ENCODE measurements at places on chromosomes 6 and 20.
A peak's percentile ranks its signal among the peaks of the same experiment; 100 is the strongest.

DNA sequence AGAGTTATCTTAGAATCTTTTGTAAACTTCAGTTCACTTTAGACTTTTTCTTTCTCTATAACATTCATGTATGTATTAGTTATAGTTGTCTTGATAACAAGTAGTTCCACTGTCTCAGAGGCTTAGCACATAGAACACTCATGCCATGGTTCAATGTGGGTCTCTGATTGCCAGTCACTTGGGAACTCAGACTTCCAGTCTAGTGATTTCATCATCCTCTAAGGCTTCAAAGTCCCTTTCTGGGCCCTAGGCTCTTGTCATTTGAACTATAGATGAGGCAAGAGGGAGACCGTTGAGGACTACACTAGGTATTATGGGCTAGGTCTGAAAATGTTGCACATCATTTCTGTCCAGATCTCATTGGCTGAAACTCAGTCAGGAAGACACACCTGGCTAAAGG lies 8.4 kb upstream of the EEF1E1 start:
- no peak overlapping the region for H3K4me3 ChIP-seq
- no peak overlapping the region for H3K27ac ChIP-seq
- no peak for DNase-seq
- no peaks in the 10 kb centered on the region for H3K27me3 ChIP-seq
- H3K4me1 ChIP-seq = no peaks in the 10 kb centered on the region

GRCh38 chr6:14228571-14228970 lies 111.0 kb downstream of the CD83 start:
- DNase-seq = no peak
- no peak overlapping the region for H3K4me3 ChIP-seq
- H3K27me3 ChIP-seq = no peaks in the 10 kb centered on the region

DNA sequence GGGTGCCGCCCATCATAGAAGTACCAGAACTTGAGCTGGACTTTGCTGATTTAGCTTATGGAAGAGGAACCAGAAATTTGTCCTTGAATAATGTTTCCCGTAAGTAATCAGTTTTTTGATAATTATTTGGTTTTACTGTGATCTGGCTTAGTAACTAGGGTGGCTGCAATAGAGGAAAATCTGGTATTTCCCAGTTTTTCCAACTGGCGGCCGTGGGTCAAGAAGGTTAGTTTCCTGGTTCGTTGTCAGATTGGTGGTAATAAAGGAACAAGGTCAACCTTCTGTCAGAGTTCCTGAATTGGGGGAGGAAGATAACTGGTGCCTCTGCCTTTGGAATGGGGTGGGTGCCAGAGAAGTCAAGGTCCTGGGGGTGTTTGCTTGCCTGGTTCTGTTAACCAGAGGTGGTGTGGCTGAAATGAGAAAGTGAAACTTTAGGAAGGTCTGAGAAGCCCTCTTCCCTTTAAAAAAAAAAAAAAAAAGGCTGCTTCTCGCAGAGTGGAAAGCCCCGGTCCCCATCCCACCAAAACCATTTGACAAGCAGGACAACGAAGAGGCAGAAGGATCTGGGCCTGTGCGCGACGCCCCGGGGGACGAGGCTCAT lies at the start of gene CALHM6:
Gene CALHM6, plus strand, starts transcription at position 45 of the 601 bp plus-strand sequence. Its CDS starts 555 bp downstream, at position 600.
- H3K36me3 ChIP-seq = no peaks in the 10 kb centered on the region
- peak within 1 kb of the TSS; percentile 26 for H3K27ac ChIP-seq
- DNase-seq = no peak
- peak within 1 kb of the TSS; percentile 21 for H3K4me3 ChIP-seq
- H3K27me3 ChIP-seq = no peaks in the 10 kb centered on the region

DNA sequence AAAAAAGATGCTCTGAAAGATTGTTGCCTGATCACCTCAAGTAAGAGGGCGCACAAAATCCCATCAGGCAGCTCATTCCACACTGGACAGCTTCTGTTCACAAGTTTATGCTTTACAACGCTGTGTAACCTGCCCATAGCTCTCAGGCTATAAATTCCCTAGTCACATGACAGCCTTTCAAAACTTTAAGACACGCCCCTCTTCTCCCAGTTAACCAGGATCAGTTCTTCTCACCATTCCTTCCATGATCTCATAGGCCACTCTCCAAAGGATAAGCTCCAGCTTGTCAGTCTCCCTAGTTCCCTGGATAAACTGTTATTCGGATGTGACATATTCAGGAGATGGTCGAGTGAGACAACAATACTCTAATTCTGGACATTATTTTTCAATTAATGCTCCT lies 15.0 kb downstream of the ADNP start:
- DNase-seq = no peak
- peak overlapping the region; percentile 1 for H3K27ac ChIP-seq
- no peaks in the 10 kb centered on the region for H3K36me3 ChIP-seq
- peaks cover 81% of the 10 kb centered on the region for H3K4me1 ChIP-seq

DNA sequence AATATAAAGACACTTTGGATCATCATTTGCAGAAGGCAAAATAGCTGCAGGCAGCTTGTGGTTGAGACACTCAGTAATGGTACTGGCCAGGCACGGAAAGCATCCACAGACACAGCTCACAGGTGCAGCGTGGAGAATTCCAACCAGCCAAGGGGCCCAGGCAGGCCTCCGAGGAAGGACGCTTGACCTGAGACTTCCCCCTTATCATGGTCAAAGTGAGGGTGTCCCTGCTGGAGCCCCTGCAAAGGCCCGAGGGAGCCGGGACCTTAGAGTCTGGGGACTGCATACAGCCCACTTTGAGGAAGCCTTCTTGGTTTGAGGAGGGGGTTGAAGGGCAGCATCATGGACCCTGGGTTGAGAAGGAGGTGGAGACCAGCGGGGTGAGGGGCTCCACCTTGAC lies 15.1 kb upstream of the MYT1 start:
- H3K4me3 ChIP-seq = no peak overlapping the region
- no peak overlapping the region for H3K27ac ChIP-seq
- no peaks in the 10 kb centered on the region for H3K27me3 ChIP-seq

GRCh38 chr6:77447254-77447653 lies 16.0 kb downstream of the HTR1B start:
- H3K36me3 ChIP-seq = no peaks in the 10 kb centered on the region
- H3K27ac ChIP-seq = no peak overlapping the region
- H3K4me3 ChIP-seq = no peak overlapping the region

- H3K36me3 ChIP-seq = peaks cover 19% of the 10 kb centered on the region
- peaks cover 13% of the 10 kb centered on the region for H3K4me1 ChIP-seq
- H3K27ac ChIP-seq = no peak overlapping the region
Observed at GRCh38 chr20:37841971-37842370, 61.0 kb upstream of the VSTM2L start.

DNA sequence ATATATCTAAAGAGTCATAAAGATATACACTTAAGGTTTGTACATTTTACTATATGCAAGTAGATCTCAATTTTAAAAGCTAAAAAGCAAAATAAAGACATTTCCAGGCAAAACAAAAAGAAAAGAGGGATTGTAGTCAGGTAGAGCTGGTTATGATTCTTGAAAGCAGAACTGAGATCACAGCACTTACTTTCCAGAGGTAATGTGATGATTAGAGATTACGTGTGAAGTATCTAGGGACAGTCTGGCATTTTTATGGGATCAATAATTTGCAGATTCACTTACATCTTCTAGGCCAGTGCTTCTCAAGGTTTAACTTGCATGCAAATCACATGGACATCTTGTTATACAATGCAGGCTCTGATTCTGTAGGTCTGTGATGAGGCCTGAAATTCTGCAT lies 595.5 kb downstream of the KIF16B start:
- DNase-seq = no peak
- no peaks in the 10 kb centered on the region for H3K4me1 ChIP-seq
- H3K36me3 ChIP-seq = no peaks in the 10 kb centered on the region

DNA sequence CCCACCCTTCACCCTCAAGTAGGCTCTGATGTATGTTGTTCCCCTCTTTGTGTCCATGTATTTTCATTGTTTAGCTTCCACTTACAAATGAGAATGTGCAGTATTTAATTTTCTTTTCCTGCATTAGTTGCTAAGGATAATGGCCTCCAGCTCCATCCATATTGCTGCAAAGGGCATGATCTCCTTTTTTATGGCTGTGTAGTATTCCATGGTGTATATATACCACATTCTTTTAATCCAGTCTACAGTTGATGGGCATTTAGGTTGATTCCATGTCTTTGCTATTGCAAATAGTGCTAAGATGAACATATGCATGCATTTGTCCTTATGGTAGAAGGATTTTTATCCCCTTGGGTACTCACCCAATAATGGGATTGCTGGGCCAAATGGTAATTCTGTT lies 35.9 kb upstream of the COL9A1 start:
- H3K4me1 ChIP-seq = no peaks in the 10 kb centered on the region
- H3K36me3 ChIP-seq = no peaks in the 10 kb centered on the region
- H3K27me3 ChIP-seq = no peaks in the 10 kb centered on the region
- no peak for DNase-seq
- no peak overlapping the region for H3K27ac ChIP-seq
- H3K4me3 ChIP-seq = no peak overlapping the region

GRCh38 chr6:68256391-68256790 lies 378.7 kb upstream of the ADGRB3 start:
- no peak overlapping the region for H3K4me3 ChIP-seq
- no peak overlapping the region for H3K27ac ChIP-seq
- no peaks in the 10 kb centered on the region for H3K27me3 ChIP-seq
- no peaks in the 10 kb centered on the region for H3K36me3 ChIP-seq

DNA sequence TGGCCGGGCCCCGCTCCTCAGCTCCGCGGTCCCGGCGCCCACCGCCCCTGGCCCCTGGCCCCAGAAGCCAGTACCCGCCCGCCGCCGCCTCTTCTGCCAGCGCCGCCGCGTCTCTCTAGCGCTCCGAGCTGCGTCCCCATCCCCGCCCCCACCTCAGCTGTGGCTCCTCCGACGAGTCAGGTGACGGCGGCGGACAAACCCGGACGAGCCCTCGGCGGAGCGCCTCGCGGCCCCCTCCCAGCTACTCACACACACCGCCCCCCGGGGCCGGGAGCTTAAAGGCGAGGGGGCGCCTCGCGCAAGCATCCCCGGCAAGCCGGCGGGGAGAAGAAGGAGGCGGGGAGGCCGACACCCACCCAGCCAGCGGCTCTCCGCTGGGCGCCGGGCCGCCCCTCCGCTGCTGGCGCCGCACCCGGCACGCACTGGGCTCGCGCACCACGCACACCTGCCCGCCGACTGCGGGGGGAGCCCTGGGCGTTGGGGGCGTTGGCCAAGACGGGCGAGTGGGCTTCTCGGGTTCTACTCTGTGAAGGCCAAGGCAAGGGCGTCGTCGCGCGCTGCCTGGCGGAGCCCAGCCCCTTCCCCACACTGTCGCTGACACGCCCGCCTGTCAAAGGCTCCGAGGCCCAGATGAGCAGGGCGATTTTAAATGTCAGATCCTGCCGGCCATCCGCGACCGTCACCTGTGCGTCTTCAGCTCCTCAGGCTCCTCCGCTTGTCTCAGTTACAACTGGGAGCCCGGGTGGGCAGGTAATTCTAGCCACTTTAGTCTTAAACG lies at the start of gene SNAP91:
Gene SNAP91, minus strand, starts transcription at position 132 of the 778 bp plus-strand sequence. CDS start 1,174 bp downstream, outside the sequence.
- H3K4me1 ChIP-seq = no peaks in the 10 kb centered on the region
- DNase-seq = no peak
- H3K36me3 ChIP-seq = no peaks in the 10 kb centered on the region
- H3K27me3 ChIP-seq = peaks cover 11% of the 10 kb centered on the region
- no peak within 1 kb of the TSS for H3K27ac ChIP-seq

GRCh38 chr6:101403216-101403945 lies 9.9 kb downstream of the GRIK2 start:
- H3K27ac ChIP-seq = peak overlapping the region; percentile 77

DNA sequence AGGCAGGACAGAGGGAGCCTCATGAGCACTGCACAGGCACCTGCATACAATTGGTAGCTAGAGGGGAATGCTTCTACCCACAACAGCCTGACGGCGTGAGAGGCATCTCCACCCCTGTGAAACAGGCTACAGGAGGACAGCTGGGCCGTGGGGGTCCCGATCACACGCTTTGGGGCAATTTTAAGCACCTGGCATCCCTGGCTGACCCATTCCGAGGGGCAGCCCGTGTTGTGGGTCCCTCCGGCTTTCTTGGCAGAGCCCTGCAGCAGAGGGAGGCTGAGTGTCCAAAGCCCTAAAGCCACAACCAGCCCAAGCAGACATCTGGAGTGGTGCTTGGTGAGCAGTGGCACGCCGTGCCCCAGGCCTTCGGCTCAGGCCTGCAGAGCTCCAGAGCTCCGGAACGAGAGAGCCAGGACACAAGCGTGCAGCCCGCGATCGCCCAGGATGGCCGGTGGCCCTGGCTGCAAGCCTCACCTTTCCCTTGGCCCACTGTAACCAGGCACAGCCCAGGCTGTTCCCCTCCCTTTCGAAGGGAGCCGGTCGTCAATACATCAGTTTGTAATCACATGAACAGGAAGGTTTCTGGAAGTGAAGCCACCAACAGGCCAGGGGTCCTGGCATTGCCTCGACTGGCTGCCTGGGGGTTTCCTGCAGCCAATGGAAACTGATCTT lies 81.4 kb downstream of the DLL1 start:
- no peaks in the 10 kb centered on the region for H3K36me3 ChIP-seq
- no peak overlapping the region for H3K4me3 ChIP-seq
- H3K27ac ChIP-seq = no peak overlapping the region
- peak; percentile 32 for DNase-seq
- H3K4me1 ChIP-seq = no peaks in the 10 kb centered on the region

- H3K36me3 ChIP-seq = peaks cover 40% of the 10 kb centered on the region
- H3K27me3 ChIP-seq = peaks cover 38% of the 10 kb centered on the region
- DNase-seq = no peak
- H3K4me1 ChIP-seq = no peaks in the 10 kb centered on the region
- no peak overlapping the region for H3K27ac ChIP-seq
Observed at GRCh38 chr20:21390768-21391167, 6.6 kb downstream of the NKX2-4 start.
